Activated CD4-positive, CD25-positive, alpha-beta regulatory T cell (primary cell): ENCODE measurements at places on chromosomes 5 and 9.

- DNase-seq = no peak
Observed at GRCh38 chr5:131262953-131263541, 806 bp upstream of the CDC42SE2 start.

GRCh38 chr5:423233-423565 is 19.8 kb upstream of the EXOC3 start:
- DNase-seq = no peak

GRCh38 chr9:37531699-37532098 is 44.5 kb downstream of the FBXO10 start:
- no peak for DNase-seq

- DNase-seq = no peak
Observed at GRCh38 chr5:145887976-145888574, 15.3 kb upstream of the GRXCR2 start.

DNA sequence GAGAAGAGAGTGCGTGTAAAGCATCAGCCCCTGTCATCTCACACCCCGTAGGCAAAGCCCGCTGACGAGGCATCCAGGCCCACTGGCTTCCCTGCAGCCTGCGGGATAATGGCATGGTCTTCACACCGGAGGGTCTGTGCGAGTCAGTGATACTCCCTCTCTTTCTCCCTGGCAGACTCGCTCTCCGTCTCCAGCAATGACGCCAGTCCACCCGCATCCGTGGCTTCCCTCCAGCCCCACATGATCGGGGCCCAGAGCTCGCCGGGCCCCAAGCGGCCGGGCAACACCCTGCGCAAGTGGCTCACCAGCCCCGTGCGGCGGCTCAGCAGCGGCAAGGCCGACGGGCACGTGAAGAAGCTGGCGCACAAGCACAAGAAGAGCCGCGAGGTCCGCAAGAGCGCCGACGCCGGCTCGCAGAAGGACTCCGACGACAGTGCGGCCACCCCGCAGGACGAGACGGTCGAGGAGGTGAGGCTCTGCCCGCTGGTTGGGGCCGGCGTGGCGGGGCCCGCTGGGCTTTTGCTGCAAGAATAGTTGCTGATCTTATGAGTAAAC is 120.7 kb upstream of the OTULINL start:
- DNase-seq = no peak

DNA sequence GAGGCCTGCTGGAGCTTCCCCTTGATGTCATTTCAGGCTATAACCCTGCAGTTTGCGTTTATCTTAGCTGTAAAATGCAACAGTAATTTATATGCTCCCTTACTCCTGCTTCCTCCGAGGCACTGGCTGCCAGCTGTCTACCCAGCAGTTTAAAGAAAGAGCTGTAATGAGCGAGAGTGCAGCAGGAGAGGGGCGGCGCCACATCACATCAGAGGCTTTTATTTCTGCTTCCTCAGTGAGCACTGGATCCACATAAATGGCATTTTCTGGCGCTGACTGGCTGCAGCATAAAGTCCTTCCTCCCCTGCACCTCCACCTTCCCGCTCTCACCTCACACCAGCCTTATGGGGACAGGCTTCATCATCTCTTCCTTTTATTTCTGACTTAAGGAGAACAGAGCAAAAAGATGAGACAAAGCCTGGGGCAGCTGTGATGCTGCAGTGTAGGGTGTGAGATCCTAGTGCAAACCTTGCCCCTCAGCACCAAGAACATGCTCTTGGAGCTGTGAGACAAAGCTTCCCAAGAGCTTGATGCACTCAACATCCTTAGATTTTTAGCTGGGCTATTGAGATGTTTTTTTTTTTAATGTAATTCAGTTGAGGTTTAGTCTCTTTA is 829.6 kb upstream of the ZNF608 start:
- DNase-seq = no peak

- DNase-seq = no peak
Observed at GRCh38 chr5:39691993-39692392, 267.2 kb upstream of the DAB2 start.

- DNase-seq = no peak
Observed at GRCh38 chr9:14031060-14031414, 282.9 kb downstream of the NFIB start.

DNA sequence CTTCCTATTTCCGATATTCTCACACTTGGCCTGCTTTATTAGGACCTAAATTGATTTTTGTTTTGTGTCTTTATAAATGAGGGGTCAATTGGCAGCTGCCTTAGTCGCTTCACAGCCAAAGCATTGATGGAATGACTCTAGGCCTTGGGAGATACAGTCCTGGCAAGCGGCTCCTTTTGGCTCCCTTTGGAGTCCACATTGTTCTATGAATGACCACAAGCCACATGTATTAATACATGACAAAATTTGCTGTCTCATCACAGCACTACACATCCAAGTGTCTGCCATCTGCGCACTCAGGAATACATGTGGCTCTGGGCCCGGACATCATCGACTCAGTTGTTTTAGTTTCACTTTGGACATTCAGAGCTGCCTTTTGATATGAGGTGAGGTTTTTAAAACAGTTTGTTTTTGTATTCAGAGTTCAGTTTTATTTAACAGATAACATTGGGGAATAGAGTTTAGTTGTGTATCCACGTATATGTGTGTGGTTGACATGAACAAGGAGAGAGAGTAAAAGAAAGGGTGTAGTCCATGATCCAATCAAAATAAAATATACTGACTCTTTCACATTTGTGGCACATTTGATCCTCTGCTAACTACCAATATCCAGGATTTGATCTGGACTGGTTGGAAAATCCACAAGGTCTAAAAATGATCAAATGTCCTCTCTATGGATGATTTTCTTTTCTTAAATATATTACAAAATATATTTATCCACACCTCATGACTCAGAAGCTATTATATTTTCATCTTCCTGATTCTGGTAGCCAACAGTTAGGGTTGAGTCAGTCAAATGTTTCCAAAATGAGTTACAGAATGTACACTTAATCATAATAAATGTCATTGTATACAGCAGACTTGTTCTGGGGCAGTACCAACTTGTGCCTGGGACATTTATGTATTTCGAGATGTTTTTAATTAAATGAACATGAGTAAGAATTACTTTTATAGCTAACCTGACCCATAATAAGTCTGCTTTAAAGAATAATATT is 114.0 kb upstream of the MTAP start:
- DNase-seq = no peak

DNA sequence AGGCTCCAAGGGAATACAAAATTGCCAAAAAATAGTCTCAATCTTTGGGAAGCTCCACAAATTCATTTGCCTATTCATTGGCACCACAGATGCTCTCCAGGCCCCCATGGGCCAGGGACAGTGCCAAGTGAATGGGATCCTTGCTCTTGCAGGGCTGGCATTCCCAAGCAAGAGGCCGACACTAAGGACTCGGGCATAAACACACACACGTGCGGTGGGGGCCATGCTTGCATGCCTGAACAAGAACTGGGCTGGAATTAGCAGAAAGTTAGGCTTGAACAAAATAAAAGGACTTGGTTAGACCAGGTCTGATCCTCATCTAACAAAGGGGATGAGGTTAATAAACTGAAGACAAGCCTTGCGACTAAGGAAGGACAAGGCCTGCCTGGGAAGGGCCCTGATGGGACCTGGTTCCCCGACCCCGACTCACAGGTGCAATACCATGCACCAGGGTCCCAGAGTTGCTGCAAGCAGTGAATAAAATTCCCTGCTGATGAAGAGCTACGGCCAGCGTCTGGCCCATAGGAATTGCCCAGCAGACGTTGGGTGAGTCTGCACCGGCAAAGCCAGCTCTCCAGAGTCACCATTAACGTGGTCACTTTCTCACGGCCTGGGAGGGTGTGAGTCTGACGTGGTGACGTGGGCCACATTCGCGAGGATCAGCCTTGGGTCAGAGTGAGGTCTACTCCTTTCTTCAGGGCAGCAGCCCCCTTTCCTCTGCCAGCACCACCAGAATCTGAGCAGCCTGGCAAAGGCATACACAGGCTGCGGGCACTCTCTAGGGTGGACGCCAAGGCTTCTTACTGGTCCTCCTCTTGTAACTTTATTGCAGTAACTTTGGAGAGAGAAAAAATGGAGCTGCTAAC is 77.4 kb upstream of the FCN1 start:
- DNase-seq = no peak

DNA sequence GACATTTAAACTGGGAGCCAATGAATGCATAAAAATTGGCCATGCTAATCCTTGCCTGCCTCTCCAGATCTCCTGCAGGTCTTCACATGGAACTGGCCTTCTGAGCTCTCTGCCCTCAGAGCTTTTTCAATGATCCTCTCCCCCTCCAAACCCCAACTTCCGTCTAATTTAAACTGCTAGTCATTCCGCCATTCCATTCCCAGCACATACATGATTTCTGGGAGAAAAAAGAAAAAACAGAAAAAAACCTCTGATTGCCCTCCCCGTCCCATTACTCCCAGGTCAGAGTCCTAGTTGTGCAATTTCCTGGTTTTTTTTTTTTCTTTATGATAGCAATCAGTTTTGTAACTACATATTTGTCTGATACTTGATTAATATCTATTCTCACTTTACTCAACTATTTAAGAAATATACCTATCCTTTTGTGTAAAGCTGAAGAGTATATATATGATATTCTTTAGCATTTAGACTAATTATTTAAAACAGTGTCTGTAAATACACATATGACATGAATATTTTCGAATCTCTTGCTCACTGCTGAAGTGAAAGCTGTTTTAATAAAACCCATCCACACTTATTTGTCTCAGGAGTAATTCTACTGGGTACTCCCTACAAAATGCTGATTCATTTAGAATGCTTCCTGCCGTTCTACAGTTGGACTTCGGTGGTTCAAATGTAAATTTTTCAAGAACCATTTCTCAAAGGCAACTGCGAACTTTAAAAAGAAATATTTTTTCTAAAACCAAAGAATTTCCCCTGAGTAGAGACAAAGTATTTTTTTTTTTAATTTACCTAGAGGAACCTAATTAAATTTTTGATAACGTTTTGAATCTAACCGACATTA is 1.6 kb downstream of the HINT1 start:
- DNase-seq = no peak

GRCh38 chr5:170892196-170892595 is 30.4 kb downstream of the RANBP17 start:
- DNase-seq = no peak

- DNase-seq = no peak
Observed at GRCh38 chr9:114532561-114533237, 27.4 kb upstream of the WHRN start.

DNA sequence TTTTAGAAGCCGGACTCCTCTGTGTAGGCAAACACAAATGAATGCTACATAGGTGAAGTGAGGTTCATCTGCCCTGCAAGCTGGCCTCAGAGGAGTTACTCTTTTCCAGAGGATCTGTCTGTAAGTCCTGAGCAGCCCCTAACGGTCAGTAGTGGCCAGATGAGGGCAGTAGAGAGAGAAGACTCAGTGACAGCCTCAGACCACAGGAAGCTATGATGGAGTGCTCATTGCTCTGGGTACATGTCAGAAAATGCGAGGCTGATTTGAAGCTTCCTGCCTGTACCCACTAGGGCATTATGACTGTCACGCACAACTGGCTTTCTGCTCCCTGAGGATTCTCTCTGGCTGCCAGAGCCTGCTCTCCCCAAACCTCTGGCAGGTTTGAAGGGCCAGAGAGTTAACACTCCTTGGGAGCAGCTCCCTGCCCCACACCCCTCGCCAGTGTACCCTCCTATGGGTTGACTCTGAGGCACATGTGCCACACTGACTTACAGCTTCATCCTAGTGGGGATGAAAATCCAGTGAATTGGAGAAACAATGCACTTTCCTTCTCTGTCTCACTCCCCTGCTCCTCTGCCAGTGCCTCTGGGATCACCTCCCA is 141.5 kb downstream of the GABRG2 start:
- DNase-seq = no peak
